Fibroblast of gingiva (primary cell): ENCODE measurements at places on chromosomes 6 and 20.

DNA sequence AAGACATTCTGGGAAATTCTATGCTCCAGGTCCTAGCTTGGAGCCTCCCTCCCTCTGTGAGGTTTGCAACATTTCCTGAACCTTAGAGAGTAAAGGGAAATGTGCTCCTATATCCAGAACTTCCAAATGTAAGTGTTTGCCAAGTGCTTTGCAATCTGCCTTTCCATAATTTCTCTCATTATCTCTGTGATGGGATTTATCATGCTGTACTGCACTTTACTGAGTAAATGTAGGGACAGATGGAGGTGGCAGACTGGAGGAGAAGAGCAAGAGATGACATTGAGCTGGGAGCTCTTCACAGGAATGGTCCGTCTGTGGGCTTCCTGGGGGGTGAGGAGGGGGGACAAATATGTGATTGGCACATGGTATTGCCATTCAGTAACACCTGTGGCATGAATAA lies 184.3 kb downstream of the SOX4 start:
- no peak for DNase-seq

DNA sequence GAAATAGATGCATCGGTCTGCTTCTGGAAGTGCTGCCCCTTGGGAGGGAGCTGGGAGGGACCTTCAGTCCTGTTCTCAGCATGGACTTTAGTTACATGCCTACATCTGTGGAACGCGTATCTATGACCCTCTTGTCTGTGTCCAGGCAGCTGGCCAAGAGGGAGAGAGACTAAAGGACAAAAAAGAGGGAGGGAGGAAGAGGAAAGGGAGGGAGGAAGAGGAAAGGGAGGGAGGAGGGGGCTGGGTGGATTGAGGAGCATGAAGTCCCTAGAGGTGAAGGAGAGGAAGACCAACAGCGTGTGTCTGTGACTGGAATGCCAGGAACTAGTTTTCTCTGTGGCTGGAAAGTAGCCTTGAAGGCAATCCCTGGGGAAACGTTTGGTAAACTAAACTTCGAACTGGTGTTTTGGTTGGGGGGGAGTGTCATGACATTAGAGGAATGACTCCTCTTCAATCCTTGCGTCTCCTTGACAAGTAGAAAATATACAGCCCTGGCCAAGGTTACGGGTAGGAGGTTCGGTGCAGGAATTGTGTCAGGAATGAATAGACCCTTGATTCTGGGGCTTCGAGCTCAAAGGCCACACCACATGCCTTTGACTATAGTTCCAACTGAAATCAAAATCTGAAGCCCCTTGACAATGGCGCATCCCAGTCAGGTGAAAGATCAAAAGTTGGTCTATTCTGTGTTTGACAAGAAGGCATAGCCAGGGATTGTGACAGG lies 52.0 kb upstream of the PLEKHG1 start:
- no peak for DNase-seq

DNA sequence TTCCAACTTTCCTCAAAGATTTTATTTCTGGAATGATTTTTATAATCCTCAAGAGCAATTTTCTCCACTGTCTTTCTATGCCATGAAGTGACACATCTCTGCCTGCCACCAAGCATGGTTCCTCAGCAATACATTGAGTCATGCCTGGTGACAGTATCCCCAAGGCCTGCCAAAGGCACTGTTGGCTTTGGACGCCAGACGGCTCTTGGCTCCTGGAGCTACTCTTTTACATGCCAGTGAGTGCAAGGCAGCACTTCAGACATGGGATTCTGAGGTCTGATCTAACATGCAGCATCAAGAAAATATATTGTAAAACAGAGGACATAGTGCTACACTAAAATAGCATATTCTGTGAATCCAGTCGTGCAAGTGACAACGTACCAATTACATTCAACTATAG lies 20.1 kb upstream of the PLEKHG1 start:
- DNase-seq: no peak

GRCh38 chr6:142381845-142382378 lies 80.1 kb downstream of the ADGRG6 start:
- no peak for DNase-seq

GRCh38 chr6:40556881-40557280 lies 30.3 kb downstream of the LRFN2 start:
- no peak for DNase-seq

DNA sequence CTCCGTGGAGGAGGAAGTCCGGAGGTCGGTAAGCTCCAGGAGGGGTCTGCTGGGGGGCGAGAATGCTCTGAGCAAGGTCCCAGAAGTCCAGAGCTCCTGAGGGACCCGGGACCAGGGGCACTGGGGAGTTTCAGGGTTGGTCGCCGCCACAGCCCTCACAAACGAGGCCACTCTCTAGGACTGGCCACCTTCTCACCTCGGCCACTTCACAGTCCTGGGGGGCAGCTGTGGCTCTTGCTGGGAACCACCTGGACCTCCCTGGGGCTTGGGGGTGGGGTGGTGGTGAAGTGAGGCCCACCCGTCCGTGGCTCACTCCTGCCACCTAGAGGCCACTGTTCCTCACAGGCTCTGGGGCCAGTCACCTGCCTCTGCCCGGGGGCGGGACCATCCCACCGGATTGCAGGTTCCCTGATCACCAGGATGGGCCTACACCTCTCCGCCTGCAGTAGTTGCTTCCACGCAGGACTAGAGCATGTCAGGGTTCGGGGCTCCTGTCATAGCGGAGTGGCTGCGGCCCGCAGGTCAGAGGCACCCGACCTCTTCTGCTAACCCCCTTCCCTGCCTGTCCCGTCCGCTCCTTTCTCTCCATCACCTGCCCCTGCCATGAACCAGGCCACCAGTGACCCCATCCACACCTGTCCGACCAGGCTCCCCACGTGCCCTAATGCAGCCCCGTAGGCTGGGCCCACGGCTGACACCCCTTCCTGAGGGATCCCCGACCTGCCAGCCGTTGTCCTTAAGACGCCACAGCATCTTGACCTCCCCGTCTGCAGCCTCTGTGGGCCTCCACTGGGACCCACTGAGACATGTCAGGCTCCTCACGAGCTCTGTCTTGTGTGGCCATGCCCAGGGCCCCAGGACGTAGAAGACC lies 5.1 kb upstream of the TCEA2 start:
- no peak for DNase-seq

- no peak for DNase-seq
These were observed 1.2 kb downstream of the KAT14 start for GRCh38 chr20:18138639-18139583.

- DNase-seq: peak; percentile 19
These were observed 212.0 kb upstream of the SGK1 start for GRCh38 chr6:134529921-134530320.

DNA sequence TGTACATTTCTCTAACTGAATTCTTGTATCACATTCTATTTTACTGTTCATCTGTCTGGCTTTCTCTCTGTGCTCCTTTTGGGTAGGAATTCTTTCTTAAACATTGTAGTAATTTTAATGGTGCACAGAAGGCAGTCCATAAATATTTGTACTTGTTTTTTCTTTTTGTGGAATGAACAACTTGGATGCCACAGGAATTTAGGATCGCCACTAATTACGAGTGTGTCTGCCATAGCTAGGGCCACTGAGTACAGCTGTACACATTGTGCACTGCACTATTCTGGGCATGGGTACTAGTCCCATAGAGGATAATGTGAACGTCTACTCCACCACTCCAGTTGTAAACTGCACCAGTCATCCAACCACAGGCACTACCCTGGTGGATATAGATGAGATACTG lies 39.3 kb upstream of the TMEM200A start:
- DNase-seq: no peak
